ENCODE measurements at places on chromosomes 1 and 21.

DNA sequence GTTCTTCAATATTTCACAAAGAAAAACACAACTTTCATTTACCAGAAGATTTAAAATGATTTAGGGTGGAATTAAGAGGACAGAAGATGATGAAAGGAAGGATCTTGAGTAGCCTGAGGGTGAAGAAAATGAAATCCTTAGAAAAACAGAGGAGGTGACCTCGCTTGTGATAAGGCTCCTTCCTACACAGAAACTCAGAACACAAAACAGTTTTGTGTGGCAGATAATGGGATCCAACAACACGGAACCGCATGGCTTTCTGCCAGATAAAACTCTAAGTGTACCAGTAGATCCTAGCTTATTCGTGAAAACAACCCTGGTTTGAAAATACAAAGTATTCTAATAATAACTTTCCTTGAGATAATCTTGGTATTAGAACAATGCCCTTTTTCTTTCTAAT is 74.0 kb upstream of the EXO1 start:
- DNase-seq, result no peak

GRCh38 chr1:65441464-65441863 is 21.0 kb downstream of the LEPR start:
- DNase-seq, result no peak

DNA sequence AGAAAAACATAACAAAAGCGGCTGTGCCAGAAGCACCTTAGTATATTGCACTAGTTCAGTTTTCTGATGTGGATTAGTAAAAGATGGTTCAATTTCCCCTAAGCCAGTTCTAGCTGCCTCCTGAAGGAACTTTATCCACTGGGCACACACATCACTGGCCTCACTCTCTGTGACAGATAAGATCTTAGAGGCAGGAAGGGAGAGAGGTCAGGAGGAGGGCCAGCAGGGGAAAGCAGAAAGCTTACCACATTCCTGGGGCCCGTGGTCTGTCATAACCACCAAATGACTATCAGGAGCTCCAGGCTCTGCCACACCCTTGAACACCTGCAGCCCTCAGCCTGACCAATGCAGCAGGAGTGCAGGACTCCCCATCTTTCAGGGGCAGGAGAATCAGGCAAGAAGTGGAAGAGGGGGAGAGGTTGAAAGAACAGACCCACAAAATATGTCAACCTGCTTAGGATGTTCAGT is 37.8 kb downstream of the LRRC71 start:
- DNase-seq, result no peak

GRCh38 chr1:100077531-100077930 is 55.2 kb downstream of the SASS6 start:
- DNase-seq, result no peak

GRCh38 chr1:168482106-168482505 is 61.7 kb downstream of the XCL2 start:
- DNase-seq, result no peak

GRCh38 chr1:189429610-189430009 is 1048.1 kb downstream of the BRINP3 start:
- no peak for DNase-seq

GRCh38 chr1:227792216-227793078 is 23.0 kb upstream of the PRSS38 start:
- no peak for DNase-seq

DNA sequence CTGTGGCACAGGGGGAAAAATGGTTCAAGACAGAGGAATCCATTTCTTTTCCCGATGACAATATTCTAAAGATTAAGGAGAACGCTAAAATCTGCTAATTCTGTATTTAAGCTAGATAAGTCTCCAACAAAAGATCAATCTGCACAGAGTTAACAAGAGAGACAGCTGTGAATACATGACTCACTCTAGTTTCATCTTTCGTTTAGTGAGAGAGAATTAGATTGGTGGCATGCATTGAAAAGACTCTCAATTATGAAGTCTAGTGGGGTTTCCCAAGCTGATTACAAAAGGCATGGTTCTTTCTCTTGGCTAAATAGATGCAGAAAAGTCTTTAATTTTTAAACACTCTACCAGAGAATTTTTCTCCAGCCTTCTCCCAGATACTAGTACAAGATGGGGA is 34.4 kb downstream of the CAPN9 start:
- DNase-seq, result no peak

DNA sequence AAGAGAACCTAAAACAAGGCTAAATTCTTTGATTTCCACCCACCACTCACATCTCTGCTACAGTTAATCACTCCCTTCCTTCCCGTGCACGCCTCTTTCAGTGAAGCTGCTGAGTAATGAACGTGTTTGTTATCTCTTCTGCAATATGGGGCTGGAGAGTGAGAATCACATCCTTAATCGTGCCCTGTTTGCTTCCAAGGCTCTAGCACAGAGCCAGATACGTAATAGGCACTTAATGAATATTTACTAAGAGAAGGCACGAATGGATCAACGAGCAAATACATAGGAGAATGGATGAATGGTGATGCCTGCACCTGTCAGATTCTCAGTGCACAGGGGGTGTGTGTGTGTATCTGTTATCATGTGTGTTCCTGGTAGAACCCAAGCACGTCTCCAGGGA is 22.1 kb upstream of the FAM43B start:
- no peak for DNase-seq

DNA sequence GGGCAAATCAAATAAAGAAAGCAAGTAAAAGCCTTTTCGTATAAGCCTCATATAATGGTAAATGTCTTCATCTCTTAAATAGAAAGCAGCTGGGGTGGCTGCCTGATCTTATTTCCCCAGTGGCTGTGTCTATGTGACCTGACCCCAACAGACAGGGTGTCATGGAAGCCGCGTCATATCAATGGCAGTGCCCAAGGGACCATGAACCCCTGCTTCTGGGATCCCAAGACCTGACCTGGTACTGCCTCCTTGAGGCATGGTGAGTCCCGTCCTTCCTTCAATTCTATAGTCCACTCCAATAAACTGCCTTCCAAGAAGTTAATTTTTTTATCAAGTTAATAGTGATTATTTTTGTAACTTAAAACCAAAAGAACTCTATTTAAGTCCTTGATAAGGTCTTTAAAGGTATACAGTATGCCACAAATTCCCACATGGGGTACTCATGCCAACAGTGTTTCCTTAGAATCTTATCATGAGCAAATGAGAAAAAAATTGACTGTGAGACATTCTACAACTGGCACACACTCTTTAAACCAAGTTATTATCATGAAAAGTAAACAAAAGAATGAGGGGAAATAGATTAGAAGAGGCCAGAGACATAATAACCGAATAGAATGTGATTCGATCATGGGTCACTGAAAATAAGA is 104.6 kb downstream of the ADSS2 start:
- DNase-seq, result no peak

DNA sequence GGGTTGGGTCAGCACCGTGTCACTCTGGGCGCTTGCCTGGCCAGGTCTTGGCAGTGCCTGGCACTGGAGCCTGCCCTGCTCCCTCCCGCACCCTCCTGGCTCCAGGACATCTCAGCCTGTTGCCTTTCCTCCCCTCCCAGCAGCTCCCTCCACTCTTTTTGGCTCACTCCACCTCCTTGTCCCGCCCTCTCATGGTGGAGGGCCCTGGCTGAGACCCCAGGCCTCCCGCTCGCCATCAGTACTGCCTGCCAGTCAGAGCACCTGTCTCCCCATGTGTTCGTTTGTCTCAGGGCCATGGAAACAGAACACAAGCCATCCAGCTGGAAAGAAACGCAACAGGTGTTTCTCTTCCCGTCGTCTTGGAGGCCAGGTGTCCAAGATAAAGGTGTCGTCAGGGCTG is 61.0 kb downstream of the B3GALT5 start:
- DNase-seq, result no peak

DNA sequence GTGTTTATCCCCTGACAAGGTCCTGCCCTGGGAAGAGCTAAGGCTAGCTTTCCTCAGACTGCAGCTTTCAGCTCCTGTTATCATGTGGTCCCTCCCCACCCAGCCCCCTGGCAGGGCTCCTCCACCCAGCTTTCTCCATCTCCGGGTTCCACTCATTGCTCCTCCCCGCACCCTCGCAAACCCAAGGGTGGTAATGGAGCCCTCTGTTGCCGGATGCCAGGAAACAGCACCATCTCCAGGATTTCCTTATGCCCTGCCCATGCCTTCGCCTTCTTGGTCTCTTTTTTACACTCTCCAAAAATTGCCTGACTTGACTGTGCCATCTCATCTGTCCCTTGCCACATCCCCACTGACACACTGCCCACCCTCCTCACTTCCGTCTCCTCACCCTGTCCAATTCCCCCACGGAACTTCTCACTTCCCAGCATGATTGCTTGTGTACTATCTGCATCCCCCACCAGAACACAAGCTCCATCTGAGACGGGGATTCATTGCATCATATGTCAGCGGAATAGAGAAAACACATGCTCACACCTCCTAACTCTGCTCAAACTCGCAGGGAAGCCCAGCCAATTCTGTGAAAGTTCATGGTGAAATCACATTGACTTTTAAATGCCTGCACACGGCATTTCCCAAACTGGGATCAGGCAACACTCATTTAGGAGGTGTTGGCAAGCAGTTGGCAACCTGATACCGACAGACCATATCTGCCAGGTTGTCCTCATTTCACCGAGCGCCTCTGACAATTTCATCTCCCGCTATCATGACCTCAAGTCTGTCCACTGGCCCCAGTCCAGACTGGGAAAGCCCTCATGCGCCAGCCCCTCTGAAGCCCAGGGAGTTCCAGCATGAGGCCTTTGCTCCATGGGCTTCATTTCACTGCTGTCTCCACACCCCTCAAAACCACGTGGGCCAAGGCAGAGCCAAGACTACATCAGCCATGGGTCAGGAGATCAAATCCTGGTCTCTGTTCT is 201.1 kb downstream of the MATN1 start:
- DNase-seq, result no peak

DNA sequence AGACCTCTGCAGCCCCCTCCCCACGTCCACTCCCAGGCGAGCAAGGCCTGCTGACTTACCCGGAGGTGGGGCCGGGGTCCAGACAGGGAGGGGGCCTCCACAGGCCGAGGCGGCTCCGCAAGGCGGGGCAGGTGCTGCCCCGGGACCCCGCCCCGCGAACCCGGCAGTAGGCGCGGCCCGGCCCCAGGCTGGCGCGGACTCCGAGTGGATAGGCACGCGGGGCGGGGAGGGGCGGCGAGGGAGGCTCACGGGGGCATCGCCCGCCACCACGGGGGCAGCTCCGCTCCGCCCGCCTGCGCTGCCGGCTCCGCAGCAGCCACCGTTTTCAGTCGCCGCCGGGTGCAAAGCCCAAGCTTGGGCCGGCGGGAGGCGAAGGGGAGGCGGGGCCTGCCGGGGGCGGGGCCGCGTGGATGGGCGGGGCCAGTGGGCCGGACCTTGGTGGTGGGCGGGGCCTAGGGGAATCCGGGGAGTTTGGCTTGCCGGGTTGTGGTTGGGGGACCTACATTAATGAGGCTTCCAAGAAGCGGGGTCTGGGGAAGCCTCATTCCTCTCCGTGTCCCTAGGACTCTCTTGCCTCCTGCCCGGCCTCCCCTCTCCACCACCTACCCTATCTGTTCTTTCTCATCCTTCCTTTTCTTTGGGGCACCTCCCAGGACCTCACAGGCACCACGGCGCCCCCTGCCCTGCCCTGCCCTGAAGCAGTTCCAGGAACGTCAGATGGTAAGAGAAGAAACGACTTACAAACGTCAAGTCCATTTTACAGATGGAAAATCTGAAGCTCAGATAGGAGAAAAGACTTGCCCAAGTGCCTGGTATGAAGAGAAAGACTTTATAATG is at the start of gene RIMS3:
Gene RIMS3 (minus strand): TSS at position 348 of the 837 bp plus-strand sequence. CDS start 23,757 bp downstream, outside the sequence.
- peak; percentile 91 for DNase-seq

DNA sequence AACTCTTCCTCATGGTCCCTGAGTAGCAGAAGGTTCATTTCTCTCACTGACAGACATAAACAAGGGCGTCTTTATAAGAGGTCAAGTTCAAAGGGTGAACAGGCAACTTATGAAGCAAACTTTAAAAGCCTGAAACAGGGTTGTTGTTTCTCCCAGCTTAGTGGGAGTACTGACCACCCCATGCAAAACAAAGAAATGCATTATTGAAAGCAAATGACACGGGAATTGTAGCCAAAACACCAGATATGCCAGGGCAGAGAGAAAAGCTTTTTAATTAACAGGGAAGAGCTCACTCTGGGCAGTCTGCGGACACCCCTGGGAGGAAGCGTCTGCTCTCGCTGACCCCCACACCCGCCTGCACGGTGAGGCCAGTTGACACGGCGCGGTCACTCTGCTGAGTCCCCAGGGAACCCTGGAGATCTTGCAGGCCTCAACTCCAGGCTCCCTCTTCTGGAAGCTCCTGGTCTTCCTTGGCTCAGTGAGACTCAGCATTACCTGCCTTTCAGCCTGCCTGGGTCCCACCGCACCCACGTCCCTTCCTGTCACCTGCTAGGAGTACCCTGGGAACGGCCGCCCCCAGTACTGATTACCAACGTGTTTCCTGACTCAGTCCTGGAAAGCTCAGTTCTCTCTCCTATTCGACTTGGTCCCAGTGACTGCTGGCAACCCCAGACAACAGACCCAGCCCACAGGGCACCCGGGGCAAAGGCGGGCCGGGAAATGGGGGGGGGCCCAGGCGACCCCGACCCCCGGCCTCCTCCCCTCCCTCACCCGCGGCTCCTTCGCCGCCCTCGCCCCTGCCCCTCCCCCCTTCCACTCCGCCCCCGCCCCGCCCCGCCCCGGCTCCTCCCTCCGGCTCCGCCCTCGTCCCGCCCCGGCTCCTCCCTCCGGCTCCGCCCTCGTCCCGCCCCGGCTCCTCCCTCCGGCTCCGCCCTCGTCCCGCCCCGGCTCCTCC is 972 bp downstream of the CFAP410 start:
- peak; percentile 65 for DNase-seq

- no peak for DNase-seq
Measured at GRCh38 chr1:51960262-51960661, 30.2 kb downstream of the RAB3B start.

Data from activated CD4-positive, alpha-beta memory T cell treated with anti-CD3 and anti-CD28 coated beads for 36 hours (primary cell).